ENCODE measurements at places on chromosomes 13 and 19.

DNA sequence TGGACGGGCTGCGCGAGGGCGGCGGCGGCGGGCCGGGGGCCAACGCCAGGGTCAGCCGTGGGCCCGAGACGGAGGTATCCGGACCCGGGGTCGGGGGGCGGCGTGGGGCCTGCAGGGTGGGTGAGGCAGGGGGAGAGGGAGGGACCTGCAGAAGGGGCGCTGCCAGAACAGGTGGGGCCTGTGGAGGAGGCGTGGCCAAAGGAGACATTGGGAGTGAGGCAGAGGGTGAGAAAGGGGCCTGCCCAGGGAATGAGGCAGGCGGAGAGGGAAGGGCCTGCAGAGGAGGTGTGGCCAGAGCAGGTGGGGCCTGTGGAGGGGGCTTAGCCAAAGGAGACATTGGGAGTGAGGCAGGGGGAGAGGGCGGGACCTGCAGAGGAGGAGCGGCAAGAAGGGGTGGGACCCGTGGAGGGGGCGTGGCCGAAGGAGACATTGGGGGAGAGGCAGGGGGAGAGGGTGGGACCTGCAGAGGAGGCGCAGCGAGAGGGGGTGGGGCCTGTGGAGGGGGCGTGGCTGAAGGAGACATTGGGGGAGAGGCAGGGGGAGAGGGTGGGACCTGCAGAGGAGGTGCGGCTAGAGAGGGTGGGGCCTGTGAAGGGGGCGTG lies 4.2 kb downstream of the PRR36 start:
- DNase-seq: peak; percentile 81

DNA sequence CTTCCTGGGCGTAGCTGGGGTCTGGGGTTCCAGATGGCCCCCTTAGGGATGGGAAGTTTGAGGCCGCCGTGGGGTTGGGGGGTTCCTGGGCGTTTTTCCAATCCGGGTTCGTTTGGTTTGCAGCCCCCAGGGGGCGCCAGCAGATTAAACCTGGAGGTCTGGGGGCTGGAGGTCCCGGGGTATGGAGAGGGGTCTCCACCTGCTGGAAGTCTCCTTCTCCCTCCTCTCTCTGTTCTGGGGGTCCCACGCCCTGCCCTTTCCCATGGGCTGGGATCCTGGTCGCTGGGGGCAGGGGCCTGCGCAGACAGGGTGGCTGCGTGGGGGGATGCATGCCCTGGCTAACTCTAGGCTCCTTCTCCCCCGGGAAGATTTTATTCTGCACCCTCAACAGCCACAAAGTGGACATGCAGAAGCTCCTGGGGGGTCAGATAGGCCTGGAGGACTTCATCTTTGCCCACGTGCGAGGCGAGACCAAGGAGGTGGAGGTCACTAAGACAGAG lies 899 bp downstream of the GIPC3 start:
- no peak for DNase-seq

DNA sequence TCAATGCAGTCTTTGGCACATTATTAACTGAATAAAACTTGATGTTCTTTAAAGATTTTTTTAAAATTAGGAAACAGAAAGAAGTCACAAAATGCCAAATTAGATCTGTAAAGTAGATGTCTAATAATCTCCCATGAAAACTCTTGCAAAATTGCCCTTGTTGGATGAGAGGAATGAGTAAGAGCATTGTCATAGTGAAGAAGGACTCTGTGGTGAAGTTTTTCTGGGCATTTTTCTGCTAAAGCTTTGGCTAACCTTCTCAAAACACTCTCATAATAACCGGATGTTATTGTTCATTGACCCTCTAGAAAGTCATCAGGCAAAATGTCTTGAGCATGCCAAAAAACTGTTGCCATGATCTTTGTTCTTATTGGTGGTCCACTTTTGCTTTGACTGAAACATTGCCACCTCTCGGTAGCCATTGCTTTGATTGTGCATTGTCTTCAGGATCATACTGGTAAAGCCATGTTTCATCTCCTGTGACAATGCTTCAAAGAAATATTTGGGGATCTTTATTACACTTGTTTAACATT lies 549.3 kb downstream of the LIG4 start:
- no peak for DNase-seq

- DNase-seq: no peak
Observed at GRCh38 chr19:6185835-6186834, 50.7 kb downstream of the ACSBG2 start.

- DNase-seq: no peak
Observed at GRCh38 chr13:73025217-73026012, 33.4 kb upstream of the KLF5 start.

GRCh38 chr19:16070366-16070990 lies 5.8 kb upstream of the TPM4 start:
- peak; percentile 88 for DNase-seq

GRCh38 chr13:91762957-91763356 lies 364.5 kb downstream of the GPC5 start:
- no peak for DNase-seq

DNA sequence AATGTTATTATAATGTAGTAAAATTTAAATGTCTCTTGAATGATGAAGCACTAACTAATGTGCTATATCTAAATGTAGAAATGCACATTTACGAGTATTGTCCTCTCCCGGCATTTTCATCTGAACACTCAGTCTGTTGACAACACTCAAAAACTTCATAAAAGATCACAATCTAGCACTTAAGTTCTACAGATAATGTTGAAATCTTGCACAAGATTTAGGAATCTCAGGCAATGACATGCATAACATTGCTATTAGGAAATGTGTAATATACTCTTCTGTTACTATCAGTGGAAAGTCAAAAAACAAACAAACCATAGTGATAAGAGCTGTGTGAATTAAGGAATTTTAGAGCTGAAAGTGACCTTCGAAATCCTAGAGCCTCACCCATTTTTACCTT lies 37.5 kb upstream of the XPO4 start:
- DNase-seq: no peak

GRCh38 chr19:7928741-7929701 lies 3.1 kb upstream of the CTXN1 start:
- peak; percentile 85 for DNase-seq

GRCh38 chr19:49247676-49248075 lies 77.3 kb downstream of the SLC6A16 start:
- no peak for DNase-seq

Measured in CD8-positive, alpha-beta T cell (primary cell).